Kidney capillary endothelial cell (primary cell): ENCODE measurements at places on chromosomes 6 and 20.

- DNase-seq: no peak
These were observed 510.8 kb downstream of the PTPRT start for GRCh38 chr20:42678895-42679294.

DNA sequence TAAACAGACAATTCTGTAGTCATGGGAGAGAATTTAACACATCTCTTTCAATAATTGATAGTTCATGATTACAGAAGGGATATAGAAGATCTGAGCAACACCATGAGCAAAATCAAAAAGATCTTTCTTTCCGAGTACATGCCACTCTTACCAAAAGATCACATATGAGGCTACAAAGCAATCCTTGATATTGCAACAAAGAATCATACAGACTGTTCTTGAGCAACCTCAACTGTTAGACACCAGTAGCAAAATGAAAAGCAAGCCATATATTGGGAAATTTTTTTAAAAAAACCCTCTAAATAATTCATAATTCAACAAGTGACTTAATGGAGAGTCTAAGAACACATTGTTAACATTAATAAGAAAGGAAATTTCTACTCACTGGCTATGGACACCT, 3.6 kb upstream of the CD83 start:
- no peak for DNase-seq

DNA sequence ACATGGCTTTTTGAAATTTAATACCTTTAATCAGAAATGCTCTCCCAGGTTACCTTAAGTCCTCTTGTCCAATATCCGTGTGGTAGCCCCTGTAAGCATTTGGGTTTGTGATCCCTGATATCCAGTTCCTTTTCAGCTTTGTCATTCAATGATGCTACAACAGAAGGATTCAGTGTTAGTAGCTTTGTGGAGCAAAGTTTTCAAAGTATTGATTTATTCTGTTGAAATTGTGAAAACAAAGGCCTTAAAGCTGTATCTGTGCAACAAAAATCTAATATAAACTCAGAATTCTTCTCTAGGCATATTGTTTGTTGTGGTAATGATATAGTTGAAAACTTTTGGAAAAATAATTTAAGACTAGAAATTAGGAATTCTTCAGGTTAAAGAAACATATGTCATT, 91.9 kb downstream of the ADGRB3 start:
- DNase-seq: no peak

GRCh38 chr20:56715309-56715708, 86.2 kb downstream of the TFAP2C start:
- no peak for DNase-seq

GRCh38 chr6:159094444-159095252, 49.9 kb upstream of the TAGAP start:
- no peak for DNase-seq

DNA sequence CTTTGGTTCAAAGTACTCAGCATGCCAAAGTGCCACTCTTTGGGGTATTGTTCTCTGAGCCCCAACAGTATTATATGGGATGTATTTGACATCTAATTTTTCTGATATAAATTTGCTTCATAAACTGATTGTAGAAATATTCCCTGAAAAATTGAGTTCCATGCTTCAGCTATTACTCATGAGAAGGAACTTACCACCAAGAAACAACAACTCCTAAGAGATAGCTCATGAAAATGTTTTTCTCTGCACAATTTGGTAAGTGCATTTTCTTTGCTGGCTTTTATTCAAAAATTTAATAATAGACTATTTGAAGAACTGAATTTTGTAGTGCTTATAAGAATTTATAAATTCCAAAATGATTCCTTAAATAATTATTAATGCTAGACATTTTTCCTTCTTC, 12.8 kb upstream of the TPD52L1 start:
- no peak for DNase-seq

DNA sequence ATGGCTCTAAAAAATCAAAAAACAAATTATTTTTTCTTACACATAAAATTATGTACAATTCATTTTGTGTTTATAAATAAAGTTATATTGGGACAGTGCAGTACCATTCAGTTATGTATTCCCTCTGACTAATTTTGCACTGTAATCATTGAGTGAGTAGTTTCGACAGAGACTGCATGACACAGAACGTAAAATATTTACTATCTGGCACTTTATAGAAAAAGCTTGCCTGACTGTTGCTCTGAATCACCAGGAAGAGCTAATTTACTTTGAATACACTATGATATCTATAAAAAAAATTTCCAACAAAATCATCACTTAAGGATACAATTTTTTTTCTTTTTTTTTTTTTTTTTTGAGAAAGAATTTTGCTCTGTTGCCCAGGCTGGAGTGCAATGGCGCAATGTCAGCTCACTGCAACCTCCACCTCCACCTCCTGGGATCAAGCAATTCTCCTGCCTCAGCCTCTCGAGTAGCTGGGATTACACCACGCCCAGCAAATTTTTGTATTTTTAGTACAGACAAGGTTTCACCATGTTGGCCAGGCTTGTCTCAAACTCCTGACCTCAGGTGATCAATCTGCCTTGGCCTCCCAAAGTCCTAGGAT, 11.0 kb upstream of the KHDC1L start:
- no peak for DNase-seq

- DNase-seq: peak; percentile 73
These were observed 118.0 kb downstream of the HFE start for GRCh38 chr6:26205161-26205624.

DNA sequence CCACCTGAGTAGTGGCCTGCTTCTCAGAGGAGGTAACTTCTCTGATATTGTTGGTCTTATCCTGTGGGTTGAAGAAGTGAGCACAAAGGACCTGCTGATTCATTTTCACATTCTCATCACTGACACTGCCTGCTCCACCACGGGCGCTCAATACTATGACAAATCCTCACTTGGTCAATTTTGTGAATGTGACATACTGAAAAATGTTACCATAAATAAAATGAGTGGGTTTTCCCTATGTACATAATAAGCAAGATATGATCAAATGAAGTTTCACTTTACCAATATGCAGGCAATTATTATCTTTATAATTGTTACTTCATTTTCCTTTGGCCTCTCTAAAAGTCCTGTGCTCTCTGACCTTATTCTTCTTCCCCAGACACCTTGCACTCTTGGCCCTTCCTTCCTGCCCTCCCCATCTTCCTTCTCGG, 71.5 kb upstream of the RIPOR2 start:
- no peak for DNase-seq

DNA sequence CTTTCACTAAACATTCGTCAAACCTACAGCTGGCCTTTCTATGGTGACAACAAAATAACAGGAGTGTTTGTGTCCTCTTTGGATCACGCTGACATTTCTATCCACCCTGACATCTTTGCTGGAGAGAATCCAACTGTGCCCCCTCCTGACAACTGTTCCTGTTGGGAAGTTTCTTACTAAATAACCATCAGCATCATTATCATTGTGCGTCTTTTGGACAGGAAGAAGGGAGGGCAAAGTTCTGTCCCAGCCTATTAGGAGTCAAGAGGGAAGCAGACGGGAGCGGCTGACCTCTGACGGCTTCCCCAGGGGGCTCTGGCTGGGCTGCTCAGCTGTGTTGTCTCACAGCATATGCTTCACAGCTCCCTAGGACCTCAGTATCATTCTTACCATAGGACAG, 195.9 kb upstream of the SULF2 start:
- DNase-seq: peak; percentile 13

DNA sequence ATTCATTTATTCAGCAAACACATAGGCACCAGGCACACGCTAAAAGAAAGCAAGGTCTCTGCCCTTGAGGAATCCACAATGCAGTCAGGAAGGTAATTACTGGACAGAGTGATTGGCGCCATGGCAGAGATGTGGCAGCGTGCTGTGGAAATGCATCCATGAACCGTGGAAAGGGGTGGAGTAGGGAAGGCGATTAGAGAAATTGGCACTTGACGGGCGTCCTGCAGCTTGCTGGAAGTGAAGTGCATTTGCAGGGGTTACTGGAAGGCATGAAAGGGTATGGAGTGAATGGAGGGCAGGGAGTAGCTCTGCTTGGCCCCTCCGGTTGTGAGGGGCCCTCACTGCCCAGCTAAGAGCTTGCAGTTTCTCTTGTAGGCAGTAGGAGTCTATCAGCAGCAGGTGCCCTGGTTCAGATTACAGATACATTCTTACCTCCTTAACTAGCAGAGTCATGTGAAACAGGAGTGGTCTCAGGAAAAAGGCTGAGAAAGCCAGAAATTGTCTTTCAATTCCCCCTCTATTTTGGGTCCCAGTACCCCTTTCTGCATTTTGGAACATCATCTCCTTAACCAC, 122.5 kb upstream of the TIAM2 start:
- DNase-seq: no peak

DNA sequence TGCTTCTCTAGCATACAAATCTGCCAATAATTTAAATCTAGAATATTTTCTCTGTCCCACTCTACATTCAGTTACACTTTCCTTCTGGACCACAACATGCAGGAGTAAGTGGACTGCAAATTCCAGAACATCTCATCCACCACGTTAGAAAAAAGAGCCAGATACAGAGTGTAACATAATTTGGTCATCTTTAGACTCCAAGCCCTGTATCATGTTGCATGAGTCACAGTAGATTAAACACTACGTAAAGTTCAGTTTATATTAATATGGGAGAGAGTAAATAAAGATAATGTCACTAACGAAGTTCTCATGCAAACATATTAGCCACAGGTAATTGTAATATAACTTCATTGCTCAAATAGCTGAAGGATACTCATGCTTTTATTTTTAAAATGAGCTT, 327.0 kb downstream of the C6orf118 start:
- DNase-seq: no peak
